Activated CD8-positive, alpha-beta T cell treated with anti-CD3 and anti-CD28 coated beads, Interleukin-2, amount 10 ng/mL, durations not matched to agents 7 days and 5 days (primary cell): ENCODE measurements at places on chromosomes 16 and 17. TPM values are rescaled to one million over a fixed set of nuclear protein-coding genes. Genes with fewer than 3 reads are reported as not detected.

Gene NTN3
- total RNA-seq: 0.10 TPM

Gene SF3B3
- 399 TPM for total RNA-seq

DNA sequence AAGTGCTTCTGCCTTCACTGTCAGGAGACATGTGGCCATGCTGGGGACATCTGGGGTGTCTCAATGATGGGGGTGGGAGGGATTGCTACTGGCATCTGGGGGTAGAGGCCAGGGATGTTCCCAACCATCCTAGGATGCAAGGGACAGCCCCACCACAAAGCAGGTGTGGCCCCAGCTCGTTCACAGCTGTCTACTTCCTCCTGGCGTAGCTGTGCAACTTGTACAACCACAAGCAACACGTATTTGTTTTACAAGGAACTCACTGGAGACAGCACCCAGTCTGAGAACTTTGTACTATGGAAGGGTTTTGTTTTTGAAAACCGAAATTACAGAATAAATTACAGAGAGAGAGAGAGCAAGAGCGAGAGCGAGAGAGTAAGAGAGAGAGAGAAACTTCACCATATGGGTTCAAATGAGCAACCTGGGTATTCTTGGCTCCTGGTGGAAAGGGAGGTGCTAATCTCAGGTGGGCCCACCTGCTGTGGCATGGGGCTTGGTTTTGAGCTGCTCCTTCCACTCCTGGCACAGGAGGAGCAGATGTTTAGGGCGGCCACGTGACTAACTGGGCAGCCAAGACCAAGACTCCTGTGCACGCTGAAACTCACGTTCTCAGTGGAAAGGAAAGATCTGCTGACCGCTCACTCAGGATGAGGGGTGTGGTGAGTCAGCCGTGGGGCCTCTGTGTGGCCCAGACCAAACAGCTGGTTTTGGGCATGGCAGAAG lies 17.5 kb upstream of the TNFRSF13B start:
- DNase-seq: peak; percentile 26

GRCh38 chr17:4221899-4222659 lies 41.7 kb downstream of the ANKFY1 start:
- peak; percentile 10 for DNase-seq

DNA sequence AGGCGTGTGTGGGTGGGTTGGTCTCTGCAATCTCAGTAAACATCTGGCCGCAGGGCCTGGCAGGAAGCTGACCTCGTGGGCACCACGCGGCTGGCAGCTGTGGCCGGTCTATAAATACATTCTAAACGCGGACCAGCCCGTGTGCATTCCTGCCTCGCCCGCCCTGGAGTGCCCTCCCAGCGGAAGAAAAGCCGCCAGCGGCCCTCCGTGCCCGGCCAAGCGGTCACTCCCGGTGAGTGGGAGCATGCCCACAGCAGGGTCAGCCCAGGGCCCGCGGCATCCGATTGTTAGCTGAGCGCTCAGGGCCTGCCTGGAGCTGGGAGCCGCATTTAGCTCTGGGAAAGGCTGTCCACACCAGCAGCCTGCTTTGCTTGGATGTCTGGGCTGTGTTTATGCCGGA lies 10.3 kb downstream of the ZNF469 start:
- DNase-seq: no peak

DNA sequence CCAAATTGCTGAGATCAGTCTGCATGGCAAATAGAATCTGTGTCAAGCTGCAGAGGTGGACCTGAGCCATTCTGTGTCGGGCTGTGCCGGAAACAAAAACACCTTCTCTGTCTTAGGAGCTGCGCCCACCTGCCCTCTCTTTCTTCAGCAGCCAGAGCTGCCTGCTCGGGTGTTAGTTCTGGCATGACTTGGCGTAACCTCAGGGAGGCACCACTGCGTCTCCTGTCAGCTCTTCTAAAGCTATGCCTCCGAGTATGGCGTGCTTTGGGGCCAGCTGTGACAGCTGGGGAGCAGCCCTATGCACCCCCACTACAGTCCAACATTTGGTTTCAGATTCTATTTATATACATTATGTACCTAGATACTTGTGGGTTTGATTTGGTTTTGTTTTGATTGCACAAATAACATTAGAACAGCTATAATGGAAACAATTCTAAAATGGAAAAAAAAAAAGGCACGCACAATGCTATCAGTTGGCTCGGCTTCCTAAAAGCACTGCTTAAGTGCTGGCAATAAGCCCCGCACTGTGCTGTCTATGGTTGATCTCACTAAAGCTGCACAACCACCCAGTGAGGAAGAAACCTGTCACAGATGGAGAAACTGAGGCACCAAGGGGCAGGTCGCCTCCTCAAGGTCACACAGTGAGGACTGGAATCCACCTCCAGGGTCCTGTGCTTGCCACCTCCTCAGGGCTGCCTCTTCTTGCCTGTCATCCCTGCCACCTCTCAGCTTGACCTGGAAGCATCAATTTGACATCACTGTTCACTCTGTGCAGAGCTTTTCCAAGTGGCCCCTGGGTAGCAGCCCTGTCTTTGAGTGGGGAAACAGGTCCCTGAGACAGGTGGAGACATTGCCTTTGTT lies 18.7 kb upstream of the ADGRG1 start:
- DNase-seq: peak; percentile 84
